ENCODE measurements at places on chromosomes 2 and 18.

DNA sequence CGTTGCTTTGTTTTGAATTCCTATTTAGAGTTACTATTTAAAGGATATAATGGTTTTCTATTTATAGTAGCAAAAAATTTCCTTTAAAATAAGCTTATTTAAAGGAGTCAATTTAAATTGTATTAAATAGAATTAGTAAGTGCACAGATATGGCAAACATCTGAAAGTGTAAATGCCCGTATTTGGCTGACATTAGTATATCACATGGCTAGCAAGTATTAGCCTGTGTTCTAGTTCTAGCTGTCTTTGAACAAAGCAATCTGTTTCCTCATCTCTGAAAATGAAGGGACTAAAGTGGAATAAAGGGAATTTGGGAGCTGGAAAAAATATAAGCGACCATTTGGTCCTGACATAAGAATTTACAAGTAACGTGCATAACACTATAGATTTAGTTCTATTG, 32.2 kb downstream of the PELI1 start:
- DNase-seq = no peak

DNA sequence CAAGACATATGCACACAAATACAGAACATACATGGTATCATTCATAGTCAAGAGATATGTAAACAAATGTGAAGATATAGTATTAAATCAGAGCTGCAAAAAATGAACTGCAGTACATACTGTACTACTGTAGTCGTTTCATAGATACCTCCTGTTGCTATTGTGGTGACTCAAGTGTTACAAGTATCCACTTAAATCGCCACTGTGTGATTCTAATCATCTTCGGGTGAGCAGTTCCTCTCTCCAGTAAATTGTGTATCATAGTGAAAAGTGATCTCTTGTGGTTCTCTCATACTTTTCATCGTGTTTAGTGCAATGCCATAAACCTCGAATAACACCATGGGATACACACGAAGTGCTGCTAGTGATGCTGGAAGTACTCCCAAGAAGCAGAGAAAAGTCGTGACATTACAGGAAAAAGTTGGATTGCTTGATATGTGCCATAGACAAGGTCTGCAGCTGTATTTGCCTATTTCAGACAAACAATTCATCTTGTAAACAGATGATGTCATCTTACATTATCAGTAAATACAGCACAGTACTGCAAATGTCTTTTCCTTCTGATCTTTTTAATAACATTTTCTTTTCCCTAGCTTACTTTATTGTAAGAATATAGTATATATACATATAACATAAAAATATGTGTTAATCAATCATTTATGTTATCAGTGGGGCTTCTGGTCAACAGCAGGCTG, 222.2 kb downstream of the BCL11A start:
- no peak for DNase-seq

GRCh38 chr2:47486841-47487497, 84.0 kb downstream of the MSH2 start:
- DNase-seq = no peak

- no peak for DNase-seq
Observed at GRCh38 chr2:188524519-188525113, 232.9 kb downstream of the GULP1 start.

GRCh38 chr2:59083075-59083828, 842.1 kb upstream of the FANCL start:
- DNase-seq = no peak

GRCh38 chr18:45250479-45250878, 364.8 kb upstream of the SLC14A2 start:
- DNase-seq = no peak

DNA sequence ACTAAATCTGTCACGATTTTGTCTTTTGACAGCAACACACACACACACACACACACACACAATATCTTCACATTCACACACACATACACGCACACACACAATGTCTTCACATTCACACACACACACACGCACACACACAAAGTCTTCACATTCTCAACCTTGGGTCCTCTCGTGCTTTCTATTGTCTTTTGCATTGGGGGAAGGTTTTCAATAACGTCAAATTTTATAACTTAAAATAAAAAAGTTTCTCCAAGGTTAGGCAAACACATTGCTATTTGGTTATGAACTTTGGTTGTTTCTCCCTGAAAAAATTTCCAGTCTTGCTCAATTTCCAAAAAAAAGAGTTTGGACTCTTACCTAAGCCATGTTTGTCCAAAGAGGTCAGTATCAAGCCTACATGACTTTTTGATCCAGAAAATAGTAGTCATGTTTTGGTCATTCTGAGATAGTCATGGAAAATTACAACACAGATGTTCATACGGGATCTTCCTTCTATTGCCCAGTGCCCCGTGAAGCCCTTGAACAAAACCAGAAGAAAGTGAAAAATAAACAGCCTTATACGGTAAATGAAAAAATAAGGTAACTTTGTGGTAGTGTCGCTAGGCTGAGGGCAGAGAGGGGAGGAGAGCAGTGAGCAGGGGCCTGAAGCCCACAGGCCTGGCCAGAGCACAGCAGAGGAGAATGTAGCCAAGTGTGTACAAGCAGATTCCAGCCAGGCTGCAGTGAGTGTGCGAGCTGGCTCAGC, 542.8 kb upstream of the ID2 start:
- DNase-seq = no peak

- no peak for DNase-seq
Observed at GRCh38 chr2:121377646-121378045, 92.6 kb upstream of the TFCP2L1 start.

- no peak for DNase-seq
Observed at GRCh38 chr18:50986360-50987087, 18.7 kb downstream of the ELAC1 start.

GRCh38 chr18:10111191-10111590, 197.4 kb downstream of the VAPA start:
- no peak for DNase-seq

DNA sequence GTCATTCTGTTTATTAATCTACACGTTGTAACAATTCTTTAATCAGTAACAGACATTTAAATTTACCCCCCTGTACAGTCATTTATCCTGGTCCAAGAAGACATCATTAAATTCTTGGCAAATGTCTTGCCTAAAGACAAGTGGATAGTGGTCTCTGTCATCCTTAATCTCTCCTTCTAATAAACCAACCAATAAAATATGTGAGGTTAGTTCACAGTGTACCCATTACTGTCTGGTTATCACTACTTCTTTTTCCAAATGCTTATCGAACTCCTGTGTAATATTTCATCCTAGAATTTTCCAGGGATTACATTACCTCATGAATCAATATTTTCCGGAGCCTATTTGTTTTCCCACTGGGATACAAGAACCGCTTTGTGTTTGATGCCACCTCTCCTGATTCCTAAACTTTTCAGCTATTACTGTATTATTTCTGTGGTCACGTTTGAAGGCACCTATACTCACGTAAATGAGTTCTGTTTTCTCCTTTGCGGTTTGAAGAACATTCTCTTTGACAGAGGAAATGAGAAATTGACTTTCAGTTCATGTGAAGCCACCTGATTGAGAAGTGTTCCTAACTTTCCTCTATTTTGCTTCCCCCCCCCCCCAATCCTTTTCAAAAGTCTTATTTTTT, 131.5 kb downstream of the RTN4 start:
- DNase-seq = no peak

- DNase-seq = no peak
Observed at GRCh38 chr2:60554646-60555065, 1.2 kb upstream of the BCL11A start.

All from stimulated activated CD8-positive, alpha-beta memory T cell treated with anti-CD3 and anti-CD28 coated beads, Interleukin-2, amount 100 ng/mL, for 1 hour (primary cell).